ENCODE measurements at places on chromosomes 2 and 18.

GRCh38 chr18:36889321-36889720 is 60.4 kb downstream of the KIAA1328 start:
- DNase-seq: no peak

- no peak for DNase-seq
Observed at GRCh38 chr2:26701596-26701995, 9.1 kb downstream of the KCNK3 start.

- DNase-seq: no peak
Observed at GRCh38 chr2:150621526-150622213, 134.2 kb upstream of the RND3 start.

DNA sequence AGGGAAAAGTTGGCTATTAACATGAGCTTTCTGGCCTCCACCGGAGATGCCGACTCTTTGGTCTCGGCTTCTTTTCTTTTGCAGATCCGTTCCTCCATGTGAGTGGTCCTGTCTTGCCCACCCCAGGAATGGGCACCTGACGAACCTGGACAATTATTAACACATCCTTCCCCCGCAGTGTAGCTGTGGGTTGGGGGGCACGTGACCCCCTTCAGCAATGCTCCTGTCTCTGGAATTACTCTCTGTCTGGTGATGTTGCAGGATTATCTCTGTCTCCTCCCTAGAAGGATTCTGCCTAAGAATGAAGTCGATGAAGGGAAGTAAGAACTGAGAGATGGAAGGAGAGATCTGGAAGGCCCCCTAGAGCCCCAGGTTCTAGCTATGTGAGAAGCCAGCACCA is 115.2 kb upstream of the NPAS2 start:
- DNase-seq: no peak

GRCh38 chr2:218041302-218042168 is 27.5 kb upstream of the RUFY4 start:
- DNase-seq: no peak

GRCh38 chr18:48957616-48958015 is 6.9 kb upstream of the SMAD7 start:
- no peak for DNase-seq

DNA sequence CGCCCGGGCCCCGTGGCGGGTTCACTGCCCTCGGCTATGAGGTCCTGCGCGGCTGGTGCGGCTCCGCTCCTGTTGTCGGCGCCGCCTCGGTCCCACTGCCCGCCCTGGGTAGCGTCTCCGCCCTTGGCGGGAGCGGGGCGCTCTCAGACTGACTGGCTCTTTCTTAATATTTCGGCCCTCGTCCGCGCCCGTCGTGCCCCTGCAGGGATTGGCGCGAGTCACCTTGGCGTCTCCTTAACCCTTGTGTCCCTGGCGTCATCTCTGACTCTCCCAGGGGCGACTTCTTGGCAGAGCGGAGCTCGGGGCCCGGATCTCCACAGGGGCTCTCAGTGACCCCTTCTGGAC is 1.3 kb downstream of the PTMA start:
- peak; percentile 82 for DNase-seq

All from activated effector memory CD4-positive, alpha-beta T cell treated with anti-CD3 and anti-CD28 coated beads, Interleukin-2, amount 50 U/mL, for 16 hours (primary cell).